ENCODE measurements at places on chromosomes 7 and 10. TPM values are rescaled to one million over a fixed set of nuclear protein-coding genes. Genes with fewer than 3 reads are reported as not detected.
A peak's percentile ranks its signal among the peaks of the same experiment; 100 is the strongest.

DNA sequence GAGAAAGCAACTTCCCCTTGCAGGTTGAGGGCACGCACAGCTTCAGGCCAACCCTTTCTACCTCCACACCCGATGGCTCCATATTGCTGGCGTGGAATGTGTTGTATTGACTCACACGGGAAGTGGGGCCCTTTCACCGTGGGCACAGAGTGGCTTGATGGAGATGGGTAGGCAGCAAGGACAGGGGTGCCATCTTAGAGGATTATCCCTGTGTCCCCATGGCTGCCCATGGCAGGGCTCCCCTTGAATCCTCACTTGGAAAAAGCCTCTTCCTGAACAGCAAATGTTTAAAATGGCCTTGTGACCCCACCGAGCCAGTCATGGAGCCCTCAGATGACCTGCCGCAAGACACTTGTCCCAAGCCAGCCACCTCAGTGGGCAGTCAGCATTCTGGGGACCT, 31.2 kb downstream of the CXCL12 start:
- no peak for DNase-seq

DNA sequence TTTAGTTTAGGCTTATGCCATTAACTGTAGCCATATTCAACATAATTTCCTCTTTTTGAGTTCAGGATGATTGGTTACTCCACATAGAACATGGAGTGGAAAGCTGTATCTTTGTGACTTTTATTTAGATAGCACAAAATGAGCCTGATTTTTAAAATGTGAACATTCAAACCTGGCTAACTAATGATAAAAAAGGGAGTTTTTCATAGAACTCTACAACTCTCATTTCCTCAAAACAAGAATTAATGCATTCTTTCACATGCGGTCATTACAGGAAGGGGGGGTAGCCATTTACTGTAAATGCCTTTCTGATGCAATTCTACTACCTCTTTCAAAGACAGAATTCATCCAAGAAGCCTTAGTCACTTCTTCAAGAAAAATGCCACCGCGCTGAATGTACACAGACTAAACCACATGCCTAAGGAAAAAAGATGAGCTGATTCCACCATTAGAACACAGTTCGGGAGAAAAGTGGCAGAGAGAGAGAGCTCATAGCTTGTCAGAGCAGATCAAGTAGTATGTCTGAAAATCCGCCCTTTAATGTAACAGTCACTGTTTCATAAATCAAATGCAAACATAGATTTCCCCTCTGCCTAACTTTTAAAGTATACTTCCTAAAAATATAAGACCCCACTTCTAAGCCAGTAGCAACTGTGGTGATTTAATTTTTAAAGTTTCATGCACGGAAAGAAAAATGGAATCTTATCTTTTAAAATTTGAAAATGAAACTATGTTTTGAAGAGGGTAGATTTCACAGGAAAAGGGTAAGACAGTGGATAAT, 226.4 kb upstream of the KLF14 start:
- no peak for DNase-seq

Gene KLF14
- total RNA-seq: not detected

DNA sequence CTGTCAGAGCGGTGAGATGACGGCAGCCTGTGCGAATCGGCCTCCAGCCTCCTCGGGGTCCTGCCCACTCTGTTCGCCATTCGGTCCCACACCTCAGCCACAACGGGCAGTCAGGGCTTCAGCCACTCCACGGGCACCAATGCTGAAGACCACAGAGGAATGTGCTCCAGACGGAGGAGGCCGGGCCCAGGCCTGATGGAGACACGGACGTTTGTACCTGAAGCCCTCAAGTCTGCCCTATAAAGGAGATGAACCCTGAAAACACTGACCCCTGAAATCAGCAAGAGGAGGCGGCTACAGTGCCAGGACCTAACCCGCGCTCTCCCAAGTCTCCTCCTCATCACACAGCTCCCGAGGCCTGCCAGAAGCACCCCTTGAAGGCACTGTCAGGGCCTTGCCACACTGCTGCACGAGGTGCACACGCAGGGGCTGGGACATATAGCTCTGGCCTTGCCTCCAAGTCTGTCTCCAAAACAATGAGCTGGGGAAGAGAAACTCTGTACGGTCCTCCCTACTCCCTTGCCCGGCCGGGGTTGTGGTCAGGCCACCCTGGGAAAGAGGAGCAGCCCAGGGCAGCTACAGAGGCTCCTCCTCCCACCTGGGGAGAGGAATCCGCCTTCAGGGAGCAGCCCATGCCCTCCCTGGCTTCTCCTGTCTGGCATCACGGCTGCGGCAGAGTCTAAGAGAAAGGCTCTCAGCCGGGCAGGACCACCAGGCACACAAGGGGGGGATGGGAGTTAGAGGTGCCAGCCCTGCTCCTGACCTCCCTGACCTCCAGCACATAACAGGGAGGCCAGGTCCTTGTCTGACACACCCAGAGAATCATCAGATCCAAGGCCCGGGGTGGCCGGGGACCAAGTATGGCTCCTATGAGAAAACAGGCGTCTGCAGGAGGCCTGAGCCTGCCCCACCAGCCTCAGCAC, 310.1 kb downstream of the PTPRN2 start:
- peak; percentile 12 for DNase-seq

Gene FBXO24
- total RNA-seq: 0.65 TPM

DNA sequence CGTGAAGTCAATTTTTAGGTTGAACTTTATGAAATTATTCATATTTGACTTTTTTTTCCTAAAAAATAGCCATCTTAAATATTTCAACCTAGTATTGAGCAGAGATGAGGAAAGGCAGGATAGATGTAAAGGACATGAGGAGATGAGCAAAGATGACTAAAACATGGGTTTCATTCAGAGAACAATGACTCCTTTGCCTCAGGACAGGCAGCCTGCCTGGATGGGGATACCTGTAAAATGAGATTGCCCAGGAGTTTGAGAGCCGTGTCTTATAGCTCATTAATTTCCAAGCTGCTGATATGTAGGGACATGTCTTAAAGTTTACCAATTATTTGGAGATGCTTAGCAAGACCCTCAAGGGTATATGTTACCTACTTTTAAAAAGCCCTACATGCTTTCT, 243.8 kb upstream of the MDFIC start:
- no peak for DNase-seq

- DNase-seq: no peak
Observed at GRCh38 chr10:51097546-51097945, 23.3 kb downstream of the PRKG1 start.

- no peak for DNase-seq
Observed at GRCh38 chr7:131896165-131896863, 339.9 kb upstream of the PODXL start.

GRCh38 chr10:78766603-78767002, 302.2 kb upstream of the ZMIZ1 start:
- DNase-seq: no peak

Gene UCMA
- total RNA-seq: not detected

DNA sequence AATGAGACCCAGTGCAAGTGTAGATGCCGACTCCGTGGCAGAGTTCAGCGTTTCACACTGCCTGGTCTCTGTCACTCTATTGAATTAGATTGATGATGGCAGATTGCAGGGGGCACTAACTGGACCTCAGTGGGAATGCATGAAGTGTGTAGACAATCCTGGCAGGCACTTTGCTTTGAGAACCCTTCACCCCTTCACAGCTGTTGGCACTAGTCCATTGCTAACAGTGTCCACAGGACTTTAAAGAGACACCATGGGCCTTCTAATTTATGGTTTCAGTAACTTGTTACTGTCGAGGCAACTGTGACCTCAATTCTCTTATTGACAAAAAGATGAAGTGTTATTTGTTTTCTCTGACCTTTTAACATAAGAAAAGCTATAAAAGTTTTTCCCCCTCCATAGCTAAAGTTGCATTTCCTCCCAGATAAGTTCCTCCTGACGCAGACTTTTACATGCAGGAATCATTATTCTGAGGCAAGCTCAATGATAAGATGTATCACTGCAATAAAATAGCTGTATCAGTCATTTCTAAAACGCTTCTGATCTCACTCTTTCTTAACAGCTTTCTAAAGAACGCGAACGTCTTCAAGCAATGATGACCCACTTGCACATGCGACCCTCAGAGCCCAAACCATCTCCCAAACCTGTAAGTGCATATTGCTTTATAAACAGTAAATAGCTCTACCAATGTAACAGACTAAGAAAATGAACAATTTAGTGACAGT, 238.9 kb downstream of the FOXP2 start:
- DNase-seq: no peak

- no peak for DNase-seq
Observed at GRCh38 chr10:87636313-87636915, 23.3 kb upstream of the PAPSS2 start.

DNA sequence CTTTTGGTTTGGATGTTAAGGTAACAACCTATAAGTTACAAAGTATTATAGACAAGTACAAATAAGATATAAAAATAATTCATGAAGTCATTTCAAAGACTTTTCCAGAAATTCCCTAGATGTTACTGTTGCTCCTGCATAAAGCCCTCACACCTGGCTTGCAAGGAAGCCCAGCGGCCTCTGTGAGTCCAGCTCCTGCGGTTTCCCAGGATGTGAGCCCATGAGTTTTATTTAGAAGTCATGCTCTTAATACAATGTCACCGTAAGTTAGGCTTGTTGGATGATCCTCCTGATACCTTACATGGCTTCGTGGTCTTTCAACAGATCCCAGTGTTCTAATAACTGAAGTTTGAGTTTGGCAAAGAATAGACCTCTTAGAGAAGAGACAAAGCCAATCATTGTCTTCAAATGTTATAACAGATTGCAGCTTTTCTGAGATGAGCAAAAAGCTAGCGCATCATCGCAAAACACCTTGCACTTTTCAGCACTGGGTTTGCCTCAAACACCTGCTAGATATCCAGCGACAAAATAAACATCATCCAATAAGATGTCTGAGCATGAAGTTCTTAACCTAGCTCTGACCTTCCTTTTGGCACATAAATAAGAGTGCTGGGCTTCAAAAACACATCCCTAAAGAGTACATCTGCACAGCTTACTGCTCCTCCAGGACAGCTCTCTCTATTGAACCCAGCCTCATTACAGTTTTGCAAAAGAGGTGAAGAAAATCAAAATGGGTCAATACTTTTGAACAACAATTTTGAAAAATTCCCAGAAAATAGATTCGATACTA, 3.6 kb downstream of the FAM171A1 start:
- no peak for DNase-seq

- no peak for DNase-seq
Observed at GRCh38 chr7:117169907-117170306, 153.0 kb downstream of the WNT2 start.

- no peak for DNase-seq
Observed at GRCh38 chr10:86127274-86127819, 239.2 kb downstream of the GRID1 start.

DNA sequence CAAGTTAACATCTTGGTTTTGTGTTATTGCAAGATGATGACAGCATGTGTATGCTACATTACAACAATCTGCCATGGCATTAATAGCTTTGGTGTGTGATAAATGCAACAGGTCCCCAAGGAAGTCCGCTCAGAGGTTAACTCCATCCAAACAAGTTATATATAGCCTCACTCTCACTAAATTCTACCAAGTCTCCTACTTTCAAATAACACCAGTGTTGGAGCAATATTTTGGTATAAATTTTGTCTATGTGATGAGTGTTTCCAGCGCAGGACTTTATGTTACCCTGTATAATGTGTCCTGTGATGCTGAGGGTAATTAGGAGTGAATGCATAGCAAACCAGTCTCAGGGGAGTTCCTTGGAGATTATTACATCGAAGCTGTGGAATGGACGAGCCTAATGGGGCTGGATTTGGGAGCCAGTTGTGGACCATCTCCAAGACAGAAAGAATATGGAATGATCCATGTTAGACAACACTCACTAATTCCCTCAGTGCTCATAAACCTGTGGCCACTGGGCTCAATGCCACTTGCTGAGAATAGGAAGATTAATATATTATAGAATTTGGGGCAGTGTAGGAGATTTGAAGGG, 127.6 kb upstream of the CXCL12 start:
- DNase-seq: no peak

DNA sequence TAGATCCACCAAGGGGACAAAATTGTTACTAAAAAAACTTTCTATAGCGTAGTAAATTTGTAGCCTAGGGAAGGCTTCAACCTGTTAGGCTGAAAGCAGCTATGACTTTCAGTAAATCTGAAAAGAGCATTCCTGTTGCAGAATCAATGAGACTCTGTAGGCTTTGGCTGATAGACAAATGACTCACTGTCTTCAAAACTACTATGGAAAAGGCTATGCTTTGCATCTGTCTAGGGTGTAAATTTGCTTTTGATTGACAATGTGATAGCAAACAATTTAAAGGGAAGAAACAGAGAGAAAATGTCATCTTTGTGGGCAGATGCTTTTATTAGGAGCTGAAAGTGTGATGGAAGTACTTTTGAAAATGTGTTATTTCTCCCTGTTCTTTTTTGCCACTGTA, 60.6 kb downstream of the ARL5B start:
- DNase-seq: no peak

DNA sequence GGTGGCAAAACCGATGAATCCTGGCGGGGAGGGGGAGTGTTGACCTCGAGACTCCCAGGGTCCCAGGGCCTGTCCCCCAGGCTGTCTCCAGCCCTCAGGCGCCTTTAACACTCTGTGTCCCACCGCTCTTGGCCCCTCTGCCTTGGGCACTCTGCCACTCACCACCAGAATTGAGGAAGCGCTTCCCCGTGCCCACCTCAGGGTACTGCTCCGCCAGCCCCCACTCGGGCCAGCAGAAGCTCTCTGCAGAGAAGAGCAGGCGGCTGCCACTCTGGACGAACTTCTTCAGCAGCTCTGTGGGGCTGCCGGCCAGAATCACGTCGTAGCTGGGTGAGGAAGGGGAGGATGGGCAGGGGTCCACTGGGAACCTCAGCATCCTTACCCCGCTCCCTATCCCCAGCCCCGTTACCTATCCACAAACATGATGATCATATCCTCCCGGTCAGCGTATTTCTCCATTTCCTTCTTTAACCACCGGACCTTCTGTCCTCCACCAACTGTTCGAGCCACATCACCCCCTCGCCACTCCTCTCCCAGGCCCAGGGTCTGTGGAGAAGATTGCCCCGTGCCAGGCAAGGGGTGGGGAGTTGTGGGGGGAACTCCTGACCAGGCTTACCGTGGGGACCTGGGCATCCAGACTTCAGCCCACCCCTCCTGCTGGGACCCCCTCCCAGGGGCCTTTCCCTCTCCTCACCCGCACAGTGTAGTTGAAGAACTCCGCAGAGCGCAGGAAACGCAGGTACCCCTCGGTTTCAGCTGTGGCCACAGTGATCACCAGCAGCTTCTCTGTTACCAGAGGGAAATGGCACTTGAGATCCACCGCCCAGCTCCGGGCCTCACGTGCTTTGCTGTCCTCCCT, 1.2 kb downstream of the PLOD3 start:
- DNase-seq: no peak

- no peak for DNase-seq
Observed at GRCh38 chr7:82442492-82443035, 1.0 kb downstream of the CACNA2D1 start.

GRCh38 chr7:72751978-72752377, 76.0 kb downstream of the TYW1B start:
- DNase-seq: no peak

Gene HOXA10
- total RNA-seq: not detected

DNA sequence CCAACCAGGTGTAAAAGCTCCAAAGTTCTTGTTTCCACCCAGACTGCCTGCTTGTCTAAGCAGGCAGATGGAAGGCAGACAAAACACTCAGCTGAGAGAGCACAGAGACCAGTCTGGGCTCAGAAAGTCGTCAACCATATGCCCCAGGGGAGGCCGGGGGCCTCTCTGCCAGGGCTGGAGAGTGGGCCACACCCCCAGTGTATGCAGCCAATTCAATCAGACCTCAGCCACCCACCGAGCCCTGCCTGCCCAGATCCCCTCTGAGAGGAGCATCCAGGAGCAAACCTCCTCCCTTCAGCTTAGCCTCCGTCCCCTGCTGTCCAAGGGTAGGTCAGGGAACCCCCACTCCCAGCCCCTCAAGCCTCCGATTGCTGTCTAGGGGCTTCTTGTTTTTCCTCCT, 196.3 kb downstream of the LSM5 start:
- DNase-seq: no peak

Gene ITGB8
- total RNA-seq: 16.0 TPM

Gene STK31
- total RNA-seq: 0.84 TPM

Gene ANKRD61
- not detected for total RNA-seq

Data from heart left ventricle (tissue), 16 donors.